DND-41 (cell line): ENCODE measurements at places on chromosomes 16 and 17.
A peak's percentile ranks its signal among the peaks of the same experiment; 100 is the strongest.

DNA sequence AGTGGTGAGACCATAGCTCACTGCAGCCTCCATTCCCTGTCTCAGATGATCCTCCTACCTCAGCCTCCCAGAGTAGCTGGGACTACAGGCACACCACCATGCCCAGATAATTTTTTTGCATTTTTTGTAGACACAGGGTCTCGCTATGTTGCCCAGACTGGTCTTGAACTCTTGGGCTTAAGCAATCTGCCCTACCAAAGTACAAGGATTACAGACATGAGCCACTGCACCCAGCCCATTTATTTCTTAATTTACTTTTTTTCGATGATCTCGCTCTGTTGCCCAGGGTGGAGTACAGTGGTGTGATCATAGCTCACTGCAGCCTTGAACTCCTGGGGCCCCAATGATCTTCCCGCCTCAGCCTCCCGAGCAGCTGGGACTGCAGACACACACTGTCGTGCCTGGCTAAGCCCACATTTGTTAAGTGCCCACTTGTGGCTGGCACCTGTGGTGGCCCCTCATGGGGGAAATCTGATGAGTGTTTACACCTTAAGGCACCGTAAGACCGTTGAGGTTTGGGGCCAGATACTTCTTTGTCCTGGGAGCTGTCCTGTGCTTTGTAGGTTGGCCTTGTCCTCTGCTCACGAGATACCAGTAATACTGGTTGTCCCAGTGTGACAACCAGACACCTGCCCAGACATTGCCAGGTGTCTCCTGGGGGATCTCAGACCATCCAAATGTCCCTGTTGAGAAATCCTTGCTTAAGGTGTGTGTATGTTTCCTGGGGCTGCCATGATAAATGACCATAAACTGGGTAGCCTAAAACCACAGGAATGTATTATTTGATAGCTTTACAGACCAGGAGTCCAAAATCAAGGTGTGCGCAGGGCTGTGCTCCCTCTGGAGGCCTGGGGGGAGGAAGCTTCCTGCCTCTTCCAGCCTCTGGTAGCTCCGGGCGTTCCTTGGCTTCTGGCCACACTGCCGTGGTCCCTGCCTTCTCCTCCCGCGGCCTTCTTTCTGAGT, 141.4 kb upstream of the GSE1 start:
- DNase-seq = no peak

DNA sequence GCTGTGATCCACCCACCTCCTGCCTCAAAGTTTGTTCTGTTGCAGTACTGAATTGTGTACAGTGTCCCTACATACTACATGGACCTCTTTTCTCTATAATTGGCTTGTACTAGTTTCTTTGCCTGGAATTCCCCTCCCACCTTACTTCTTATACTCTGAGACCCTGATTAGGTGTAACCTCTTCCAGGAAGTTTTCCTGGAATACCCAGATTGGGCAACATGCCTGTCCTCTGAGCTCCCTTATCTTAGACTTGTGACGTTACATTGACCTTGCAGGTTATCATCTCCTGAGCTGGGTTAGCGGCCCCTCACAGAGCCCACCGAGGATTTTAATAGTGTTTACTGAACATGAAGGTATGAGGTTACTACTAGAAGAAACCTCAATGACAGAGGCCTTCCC, 237.0 kb downstream of the ZNF423 start:
- DNase-seq = no peak

DNA sequence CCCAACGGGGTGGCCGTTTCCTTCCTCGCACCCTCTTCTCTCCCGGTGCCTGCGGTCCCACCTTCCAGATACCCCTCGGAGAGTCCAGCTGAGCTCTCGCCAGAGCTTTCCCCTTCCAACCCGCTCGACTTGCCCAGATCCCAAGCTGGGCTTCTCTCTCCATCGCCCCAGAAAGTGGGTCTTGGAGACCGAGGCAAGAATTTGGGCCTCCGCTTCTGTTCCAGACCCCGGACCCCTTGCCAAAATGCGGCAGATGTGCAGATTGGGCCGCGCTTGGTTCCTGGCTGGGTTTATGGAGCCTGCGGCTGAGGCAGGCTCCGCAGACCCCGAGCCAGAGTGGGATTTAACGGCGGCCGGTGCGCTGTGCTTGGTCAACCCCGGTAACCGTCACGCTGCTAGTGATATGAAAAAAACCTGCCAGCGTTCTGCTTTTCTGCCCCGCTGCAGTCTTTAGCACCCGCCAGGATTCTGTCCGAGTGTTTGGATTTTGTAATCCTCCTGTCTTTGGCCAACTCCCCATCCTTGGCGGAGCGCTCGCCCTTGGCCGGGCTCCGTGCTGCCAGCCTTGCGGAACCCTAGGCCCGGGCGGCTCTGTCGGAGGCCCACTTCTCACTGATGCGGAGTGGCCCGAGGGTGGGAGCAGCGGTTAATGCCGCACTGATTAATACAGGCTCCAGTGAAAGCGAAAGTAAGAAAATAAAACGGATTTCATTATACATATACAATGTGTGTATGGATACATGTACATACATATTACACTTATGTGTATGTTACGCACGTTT, 754 bp upstream of the SLFN11 start:
- DNase-seq = peak; percentile 72

- DNase-seq = no peak
These were observed 38.2 kb downstream of the TK2 start for GRCh38 chr16:66511602-66512271.

GRCh38 chr17:7019839-7020519, 2.9 kb upstream of the BCL6B start:
- no peak for DNase-seq

- no peak for DNase-seq
These were observed 10.0 kb downstream of the CYBC1 start for GRCh38 chr17:82440469-82440981.

DNA sequence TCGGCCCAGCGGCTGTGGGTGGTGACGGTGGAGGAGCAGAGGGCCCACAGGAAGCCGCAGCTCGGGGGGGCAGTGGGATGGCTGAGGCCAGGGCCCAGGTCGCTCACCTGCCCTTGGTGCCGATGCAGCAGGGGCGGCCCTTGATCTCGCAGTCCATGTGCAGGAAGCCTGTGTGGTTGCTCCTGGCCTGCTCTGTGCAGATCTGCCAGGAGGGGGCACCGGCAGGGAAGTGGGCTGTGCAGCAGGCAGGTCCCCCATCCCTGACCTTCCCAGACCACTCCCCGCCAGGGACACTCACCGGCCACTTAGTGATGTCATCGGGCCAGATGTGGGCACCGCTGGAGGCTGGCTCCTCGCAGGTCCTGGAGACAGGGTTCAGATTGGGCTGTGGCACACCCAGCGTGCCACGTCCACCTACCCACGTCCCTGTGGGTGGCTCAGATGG, 6.2 kb downstream of the AANAT start:
- peak; percentile 37 for DNase-seq

- no peak for DNase-seq
These were observed 1.7 kb downstream of the PER1 start for GRCh38 chr17:8150194-8151119.
